ENCODE measurements at places on chromosomes 7 and 10. TPM values are rescaled to one million over a fixed set of nuclear protein-coding genes. Genes with fewer than 3 reads are reported as not detected.
A peak's percentile ranks its signal among the peaks of the same experiment; 100 is the strongest.

The PTPN20 gene
- 0.22 TPM for total RNA-seq

The CYTH3 gene
- total RNA-seq = 45.5 TPM

DNA sequence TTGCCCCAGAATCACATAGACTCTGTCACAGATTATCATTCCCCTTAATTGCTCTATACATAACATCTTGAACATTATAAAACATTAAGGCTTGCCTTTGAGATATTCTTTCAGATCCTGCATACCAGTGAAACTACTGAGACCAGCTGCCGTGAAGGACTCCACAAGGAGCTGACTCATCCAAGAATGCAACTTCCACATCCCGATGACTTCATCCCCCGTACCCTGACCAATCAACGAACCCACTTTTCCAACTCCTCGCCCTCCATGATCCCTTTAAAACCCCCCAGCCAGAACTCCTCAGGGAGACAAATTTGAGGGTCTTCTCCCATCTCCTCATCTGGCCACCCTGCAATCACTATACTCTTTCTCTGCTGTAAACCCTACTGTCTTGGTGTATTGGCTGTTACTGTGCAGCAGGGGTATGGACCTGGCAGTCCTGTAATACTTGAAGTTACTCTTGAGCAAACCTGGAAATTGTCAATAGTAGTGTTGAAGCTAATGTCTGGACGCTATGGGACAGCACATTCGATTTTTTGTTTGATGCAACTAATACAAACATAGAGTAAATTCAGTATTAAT, 49.8 kb downstream of the HTR5A start:
- no peaks in the 10 kb centered on the region for H3K36me3 ChIP-seq
- H3K27ac ChIP-seq = no peak overlapping the region
- no peak overlapping the region for H3K4me3 ChIP-seq

- 0 out of 2 replicates have a peak, but pooled peaks cover 5% of the 10 kb centered on the region for H3K36me3 ChIP-seq
- peaks cover 43% of the 10 kb centered on the region for H3K4me1 ChIP-seq
- no peak overlapping the region for H3K4me3 ChIP-seq
- no peak for DNase-seq
Measured at GRCh38 chr10:71984809-71985388, 20.7 kb downstream of the CHST3 start.

DNA sequence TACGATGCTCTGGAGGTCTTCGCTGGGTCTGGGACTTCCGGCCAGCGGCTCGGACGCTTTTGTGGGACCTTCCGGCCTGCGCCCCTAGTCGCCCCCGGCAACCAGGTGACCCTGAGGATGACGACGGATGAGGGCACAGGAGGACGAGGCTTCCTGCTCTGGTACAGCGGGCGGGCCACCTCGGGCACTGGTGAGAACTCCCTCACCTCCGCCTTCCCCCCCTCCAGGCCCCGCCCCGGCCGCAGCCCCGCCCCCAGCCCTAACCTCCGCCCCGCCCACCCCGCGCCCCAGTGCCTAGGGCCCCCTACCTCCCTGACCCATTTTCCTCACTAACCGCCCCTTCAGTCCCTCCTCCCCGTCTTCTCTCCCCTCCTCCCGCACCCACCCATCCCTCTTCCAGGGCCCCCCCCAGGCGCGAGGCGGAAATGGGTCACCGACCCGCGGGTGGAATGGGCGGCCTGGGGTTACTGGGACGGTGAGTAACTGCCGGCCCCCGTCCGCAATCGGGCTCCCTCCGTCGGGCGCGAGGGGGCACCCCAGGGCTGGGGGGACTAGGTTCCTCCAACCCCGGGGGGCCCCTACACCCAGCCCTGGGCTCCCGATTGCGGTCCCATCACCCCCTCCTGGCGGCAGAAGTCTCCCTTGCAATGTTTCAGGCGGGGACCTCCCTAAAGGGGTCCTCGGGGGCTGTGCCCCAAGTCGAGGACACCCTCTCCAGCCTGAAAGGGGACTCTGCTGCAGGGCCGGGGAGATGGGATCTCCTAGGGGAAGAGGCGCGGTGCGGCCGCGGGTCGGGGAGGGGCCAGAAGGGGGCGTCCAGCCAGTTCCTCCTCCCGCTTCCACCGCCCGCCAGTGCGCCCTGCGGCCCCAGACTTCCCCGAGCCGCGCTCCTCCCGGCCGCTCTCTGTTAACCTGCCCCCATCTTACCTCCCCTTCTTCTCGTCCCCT, 2.1 kb downstream of the PCOLCE start:
- DNase-seq = peak; percentile 76
- no peaks in the 10 kb centered on the region for H3K4me1 ChIP-seq
- H3K27me3 ChIP-seq = no peaks in the 10 kb centered on the region
- peak overlapping the region; percentile 66 for H3K27ac ChIP-seq

DNA sequence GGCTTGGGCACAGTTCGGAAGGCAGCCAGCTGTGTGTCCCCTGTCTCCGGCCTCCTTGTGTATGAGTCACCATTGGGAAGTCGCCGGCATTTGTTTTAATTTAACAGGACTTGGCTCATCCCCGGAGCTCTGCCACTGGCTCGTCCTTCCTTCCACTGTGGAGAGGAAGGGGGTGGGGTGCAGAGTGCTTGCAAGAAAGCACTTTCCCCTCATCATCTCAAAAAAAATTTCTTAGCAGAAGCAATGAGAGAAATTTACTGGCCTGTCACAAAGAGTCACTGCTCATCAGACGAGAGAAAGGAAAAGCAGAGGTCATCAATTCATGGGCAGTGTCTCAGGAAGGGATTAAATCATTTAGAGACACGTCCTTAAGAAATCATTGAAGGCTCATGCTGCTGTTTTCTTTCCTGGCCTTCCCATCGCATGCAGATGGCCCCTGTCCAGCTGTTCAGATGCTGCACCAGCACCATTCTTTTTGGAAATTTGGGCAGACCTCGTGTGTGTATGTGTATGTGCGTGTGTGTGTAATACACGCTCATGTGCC, 93.3 kb downstream of the BMS1 start:
- H3K36me3 ChIP-seq = no peaks in the 10 kb centered on the region
- no peaks in the 10 kb centered on the region for H3K27me3 ChIP-seq
- H3K4me3 ChIP-seq = no peak overlapping the region
- H3K4me1 ChIP-seq = no peaks in the 10 kb centered on the region
- H3K27ac ChIP-seq = no peak overlapping the region
- peak; percentile 59 for DNase-seq

DNA sequence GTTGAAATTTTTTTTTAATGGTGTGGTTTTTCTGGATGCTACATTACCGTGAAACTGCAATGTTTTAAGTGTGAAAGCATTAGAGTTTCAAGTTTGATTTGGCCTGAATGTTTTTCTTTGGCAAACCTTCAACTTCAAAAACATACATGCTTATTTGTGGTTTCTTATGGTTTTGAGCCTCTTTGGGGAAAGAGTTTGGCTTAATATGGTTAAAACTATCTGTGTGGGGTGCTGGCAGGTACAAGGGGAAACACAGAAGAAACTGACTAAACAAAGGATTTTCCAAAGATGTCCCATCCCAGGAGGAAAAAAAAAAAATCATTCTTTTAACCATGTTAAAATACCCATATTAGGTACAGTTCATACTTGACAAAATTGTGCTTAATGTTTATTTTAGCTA, 121.1 kb downstream of the HGF start:
- H3K27me3 ChIP-seq = no peaks in the 10 kb centered on the region
- H3K27ac ChIP-seq = no peak overlapping the region
- no peak overlapping the region for H3K4me3 ChIP-seq
- no peak for DNase-seq
- H3K4me1 ChIP-seq = no peaks in the 10 kb centered on the region

GRCh38 chr7:54955696-54956420, 63.0 kb upstream of the EGFR start:
- H3K36me3 ChIP-seq = no peaks in the 10 kb centered on the region
- no peak overlapping the region for H3K27ac ChIP-seq
- no peak for DNase-seq
- no peaks in the 10 kb centered on the region for H3K4me1 ChIP-seq
- no peaks in the 10 kb centered on the region for H3K27me3 ChIP-seq
- H3K4me3 ChIP-seq = no peak overlapping the region

- peak; percentile 70 for DNase-seq
- H3K27ac ChIP-seq = no peak overlapping the region
Measured at GRCh38 chr7:27198871-27199801, 755 bp downstream of the HOXA13 start.

- H3K27ac ChIP-seq = no peak overlapping the region
- H3K4me3 ChIP-seq = no peak overlapping the region
- no peaks in the 10 kb centered on the region for H3K27me3 ChIP-seq
- no peaks in the 10 kb centered on the region for H3K4me1 ChIP-seq
- no peak for DNase-seq
Measured at GRCh38 chr7:153027904-153028303, 268.4 kb downstream of the ACTR3B start.

DNA sequence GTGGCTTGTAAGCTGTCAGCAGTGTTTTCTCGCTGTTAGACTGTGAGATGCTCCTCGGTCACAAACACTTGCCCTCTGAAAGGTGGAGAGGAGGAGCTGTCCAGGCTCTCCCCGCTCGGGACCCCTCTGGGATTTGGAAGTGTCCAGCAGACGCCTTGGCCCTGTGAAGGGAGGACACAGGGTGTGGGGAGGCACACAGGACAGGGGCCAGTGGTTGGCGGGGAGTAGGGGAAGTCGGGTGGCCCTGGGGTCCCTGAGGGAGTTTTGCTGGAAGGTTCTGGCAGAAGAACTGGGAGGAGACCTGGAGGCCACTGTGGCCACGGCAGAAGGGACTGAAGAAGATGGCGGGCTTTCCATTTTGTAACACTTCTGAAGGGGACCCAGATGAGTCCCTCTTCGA, 47.2 kb upstream of the DPYSL4 start:
- no peak overlapping the region for H3K4me3 ChIP-seq
- H3K36me3 ChIP-seq = no peaks in the 10 kb centered on the region
- no peaks in the 10 kb centered on the region for H3K27me3 ChIP-seq
- H3K27ac ChIP-seq = no peak overlapping the region
- DNase-seq = no peak

- no peaks in the 10 kb centered on the region for H3K27me3 ChIP-seq
- H3K27ac ChIP-seq = no peak overlapping the region
- no peaks in the 10 kb centered on the region for H3K36me3 ChIP-seq
- no peak overlapping the region for H3K4me3 ChIP-seq
- no peak for DNase-seq
Measured at GRCh38 chr10:50613150-50613549, 10.6 kb downstream of the SGMS1 start.

DNA sequence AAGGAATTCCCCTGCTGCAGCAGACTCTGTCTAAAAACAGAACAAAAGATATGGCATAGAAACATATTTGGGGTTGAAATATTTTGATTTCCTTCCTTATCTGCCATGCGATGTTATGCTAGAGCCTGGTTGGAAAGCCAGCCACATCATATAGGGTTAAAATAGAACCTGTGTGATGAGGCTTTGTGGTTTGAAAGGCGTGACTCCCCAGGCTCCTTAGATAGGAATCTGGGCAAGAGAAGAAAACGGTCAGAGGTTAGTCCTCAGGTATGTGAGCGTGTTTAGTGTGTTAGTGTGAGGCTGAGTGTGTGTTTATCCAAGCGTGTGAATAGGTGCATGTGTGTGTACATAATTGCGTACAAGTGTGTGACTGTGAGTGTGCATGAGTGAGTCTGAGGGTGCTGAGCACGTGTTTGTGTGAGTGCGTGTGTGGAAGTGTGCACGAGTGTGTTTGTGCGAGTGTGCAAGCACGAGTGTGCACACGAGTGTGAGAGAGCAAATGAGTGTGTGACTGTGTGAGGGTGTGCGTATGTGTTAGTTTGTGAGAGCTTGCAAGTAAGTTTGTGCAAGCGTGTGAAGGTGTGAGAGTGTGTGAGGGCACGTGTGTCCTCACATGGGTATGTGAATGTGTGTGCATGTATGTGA, 79.9 kb downstream of the COL26A1 start:
- H3K4me1 ChIP-seq = no peaks in the 10 kb centered on the region
- H3K27me3 ChIP-seq = peaks cover 45% of the 10 kb centered on the region
- DNase-seq = no peak
- H3K4me3 ChIP-seq = no peak overlapping the region

- DNase-seq = no peak
- peaks cover 9% of the 10 kb centered on the region for H3K36me3 ChIP-seq
- H3K27me3 ChIP-seq = no peaks in the 10 kb centered on the region
- no peak overlapping the region for H3K27ac ChIP-seq
- no peaks in the 10 kb centered on the region for H3K4me1 ChIP-seq
Measured at GRCh38 chr7:99004781-99005500, 126.6 kb downstream of the TRRAP start.
